Fibroblast of skin of left biceps (primary cell): ENCODE measurements at places on chromosomes 2 and 18.

DNA sequence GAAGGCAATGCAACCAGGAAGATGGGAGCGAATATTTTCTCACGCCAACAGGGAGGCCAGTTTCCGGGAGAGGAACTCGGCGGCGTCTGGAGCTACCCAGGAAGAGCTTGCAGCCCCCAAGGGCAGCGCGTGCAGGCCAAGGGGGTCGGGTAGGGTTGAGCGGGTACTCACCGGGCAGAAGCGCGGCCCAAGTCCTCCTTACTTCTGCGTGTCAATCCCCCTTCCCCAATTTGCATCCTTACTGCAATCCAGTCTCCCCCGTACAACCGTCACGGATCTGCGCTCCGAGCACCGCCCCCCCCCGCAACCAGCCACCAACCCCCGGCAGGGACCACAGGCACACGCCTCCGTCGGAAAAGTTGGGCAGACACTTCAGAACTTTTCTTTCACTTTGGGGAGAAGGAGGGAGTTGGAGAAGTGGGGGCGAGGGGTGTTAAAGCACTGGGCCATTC is 1.3 kb downstream of the ATP8B1 start:
- no peak for DNase-seq

GRCh38 chr2:88054782-88055370 is 707 bp downstream of the KRCC1 start:
- DNase-seq = no peak

DNA sequence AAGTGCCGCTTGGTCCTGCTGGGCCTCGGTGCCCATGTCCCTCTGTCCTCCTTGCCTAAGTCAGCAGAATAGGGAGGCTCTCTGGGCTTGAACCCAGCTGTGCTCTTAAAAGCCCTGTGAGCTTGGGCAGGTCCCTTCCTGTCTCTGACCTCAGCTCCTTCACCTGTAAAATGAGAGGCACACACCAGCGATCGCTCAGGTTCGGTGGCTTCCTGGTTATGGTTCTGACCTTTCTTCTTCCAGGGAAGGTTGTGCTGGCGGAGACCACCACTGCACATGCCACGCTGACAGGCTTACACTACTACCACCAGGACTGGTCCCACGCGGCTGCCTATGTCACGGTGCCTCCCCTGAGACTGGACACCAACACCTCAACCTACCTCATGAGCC is 36.1 kb upstream of the MAPRE3 start:
- no peak for DNase-seq

DNA sequence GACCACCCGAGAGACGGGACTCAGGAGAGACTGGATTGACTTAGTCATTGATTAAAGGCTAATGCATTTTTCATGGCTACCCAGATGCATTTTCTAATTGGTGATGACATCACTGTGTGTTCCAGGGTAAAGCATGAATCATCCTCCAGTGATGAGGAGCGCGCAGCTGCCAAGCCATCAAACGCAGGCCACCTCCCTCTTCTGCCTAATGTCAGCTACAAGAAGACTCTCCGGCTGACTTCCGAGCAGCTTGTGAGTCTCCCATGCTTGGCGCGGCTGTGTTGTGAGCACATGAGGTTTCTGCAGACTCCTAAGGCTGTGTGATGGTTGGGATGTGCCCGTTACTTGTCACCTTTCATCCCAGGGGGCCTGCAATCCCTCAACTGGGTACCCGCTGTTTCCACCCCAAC is 56.4 kb downstream of the LPIN1 start:
- no peak for DNase-seq

- no peak for DNase-seq
Measured at GRCh38 chr2:197633109-197633657, 42.2 kb downstream of the RFTN2 start.

- no peak for DNase-seq
Measured at GRCh38 chr2:64391424-64391823, 62.5 kb upstream of the LGALSL start.

DNA sequence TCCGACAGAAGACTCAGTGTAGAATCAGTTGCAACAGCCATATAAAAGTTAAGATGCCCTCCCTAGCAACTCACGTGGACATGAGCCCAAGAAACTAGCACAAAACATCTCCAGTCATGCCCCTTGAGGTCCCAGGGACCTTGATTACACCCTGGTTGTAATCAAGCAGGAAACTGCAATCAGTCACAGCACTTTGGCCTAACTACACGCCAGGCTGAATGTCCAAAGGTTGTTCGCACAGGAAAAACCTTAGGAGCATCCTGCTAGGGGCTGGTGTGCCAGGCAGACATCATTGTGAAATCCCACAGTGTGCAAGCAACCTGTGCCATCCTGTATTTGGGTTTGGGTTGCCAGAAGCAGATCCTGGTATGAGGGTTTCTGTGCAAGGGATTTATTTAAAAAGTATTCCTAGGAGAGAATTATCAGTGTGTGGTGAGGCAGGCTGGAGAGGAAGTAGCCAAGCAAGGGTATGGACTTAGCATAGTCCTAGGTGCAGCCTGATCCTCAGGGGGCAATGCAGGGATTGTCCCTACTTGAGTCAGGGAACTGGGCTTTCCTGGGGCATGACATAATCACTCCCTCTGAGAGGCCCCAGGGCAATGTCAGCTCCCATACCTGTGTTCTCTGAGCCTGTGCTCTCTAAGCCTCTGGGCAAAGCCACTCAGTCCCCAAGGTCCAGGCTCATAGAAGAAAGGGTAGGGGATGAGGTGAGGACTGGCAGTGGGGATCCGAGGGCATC is 17.8 kb upstream of the SULT1C2 start:
- DNase-seq = no peak

DNA sequence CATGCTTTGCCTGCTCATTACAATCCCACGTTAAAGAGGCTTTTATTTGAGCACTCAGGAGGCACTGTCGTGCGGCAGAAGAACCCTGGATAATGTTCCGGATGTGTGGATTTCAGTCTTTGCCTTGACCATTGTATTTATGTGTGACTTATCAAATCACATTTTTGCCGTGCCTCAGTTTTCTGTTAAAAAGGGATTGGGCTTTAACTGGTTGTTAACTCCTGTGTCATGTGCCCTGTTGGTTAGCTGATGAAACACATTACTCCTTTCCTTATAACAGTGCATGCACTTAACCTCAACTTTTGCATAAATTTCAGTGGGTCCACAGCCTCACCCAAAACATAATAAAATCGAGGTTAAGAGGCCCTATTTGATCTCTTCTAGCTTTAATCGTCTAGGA is 52.7 kb downstream of the NAB1 start:
- DNase-seq = no peak
